ENCODE measurements at places on chromosomes 6 and 20. TPM values are rescaled to one million over a fixed set of nuclear protein-coding genes. Genes with fewer than 3 reads are reported as not detected.

- peaks cover 19% of the 10 kb centered on the region for H3K4me1 ChIP-seq
- H3K36me3 ChIP-seq: peaks cover 4% of the 10 kb centered on the region
- no peak for DNase-seq
- no peaks in the 10 kb centered on the region for H3K27me3 ChIP-seq
- H3K27ac ChIP-seq: no peak overlapping the region
- H3K4me3 ChIP-seq: no peak overlapping the region
Observed at GRCh38 chr20:3764659-3765058, 2.9 kb downstream of the ADISSP start.

- no peaks in the 10 kb centered on the region for H3K27me3 ChIP-seq
- DNase-seq: no peak
- H3K4me1 ChIP-seq: peaks cover 22% of the 10 kb centered on the region
- peak overlapping the region; percentile 85 for H3K4me3 ChIP-seq
Observed at GRCh38 chr6:42453654-42454427, 2.1 kb upstream of the TRERF1 start.

DNA sequence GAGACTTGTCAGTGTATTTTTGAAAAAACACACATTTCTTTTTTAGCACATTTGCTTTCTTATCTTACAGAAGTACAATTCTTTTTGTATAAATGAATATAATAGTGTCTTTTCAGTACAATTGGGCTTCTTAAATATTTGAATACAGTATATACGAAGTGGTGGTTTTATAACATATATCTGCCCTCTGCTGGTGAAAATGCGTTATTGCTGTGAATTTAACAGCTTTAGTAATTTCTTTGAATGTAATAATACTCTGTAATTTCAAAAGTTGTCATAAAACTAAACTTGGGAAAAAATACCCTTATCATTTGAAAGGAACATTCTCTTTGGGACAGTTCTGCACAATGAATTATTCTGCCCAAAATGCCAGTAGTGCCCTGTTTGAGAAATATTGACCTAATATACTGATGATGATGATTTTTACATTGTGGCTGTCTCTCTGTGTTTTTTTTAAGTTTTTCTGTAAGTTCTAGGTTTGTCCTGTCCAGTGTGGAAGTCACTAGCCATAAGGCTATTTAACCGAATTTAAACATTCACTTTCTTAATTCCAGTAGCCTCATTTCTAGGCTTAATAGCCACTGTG, 19.0 kb downstream of the SMAP1 start:
- no peak overlapping the region for H3K4me3 ChIP-seq
- no peak overlapping the region for H3K27ac ChIP-seq
- no peaks in the 10 kb centered on the region for H3K27me3 ChIP-seq
- H3K4me1 ChIP-seq: peaks cover 11% of the 10 kb centered on the region

The RNF5 gene
- 44.6 TPM for total RNA-seq

The PTPRT gene
- 0.46 TPM for total RNA-seq

DNA sequence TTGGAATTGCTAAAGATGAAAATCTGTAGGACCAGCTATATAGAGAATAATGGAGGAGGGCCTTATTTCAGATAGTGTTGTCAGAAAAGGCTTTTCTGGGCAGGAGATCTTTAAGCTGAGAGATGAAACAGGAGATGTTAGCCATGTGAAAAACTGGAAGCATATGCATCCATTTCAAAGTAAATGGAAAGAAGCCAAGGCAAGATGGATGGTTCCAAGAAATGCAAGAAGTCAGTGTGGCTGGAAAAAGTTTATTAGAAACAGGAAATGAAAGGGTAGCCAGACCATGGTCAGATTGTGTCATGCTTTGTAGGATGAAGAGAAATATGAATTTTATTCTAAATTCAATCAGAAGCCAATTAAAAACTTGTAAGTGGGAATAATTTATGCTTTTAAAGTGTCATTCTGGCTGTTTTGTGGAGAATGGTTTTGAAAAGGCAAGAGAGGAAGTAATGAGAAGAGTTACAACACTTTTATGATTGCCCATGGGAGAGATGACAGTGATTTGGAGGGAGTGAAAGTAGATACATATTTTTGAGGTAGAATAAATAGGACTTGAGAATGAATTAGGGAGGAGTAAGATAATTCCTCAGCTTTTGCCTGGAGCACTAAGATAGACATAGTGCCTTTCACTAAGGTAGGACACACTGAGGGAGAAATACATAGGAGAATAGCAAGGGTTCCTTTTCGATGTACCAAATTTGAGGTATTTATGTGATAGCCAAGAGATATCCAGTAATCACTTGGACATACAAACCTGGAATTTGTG, 620.1 kb downstream of the HTR1B start:
- H3K4me3 ChIP-seq: no peak overlapping the region
- no peaks in the 10 kb centered on the region for H3K4me1 ChIP-seq
- H3K27me3 ChIP-seq: no peaks in the 10 kb centered on the region

GRCh38 chr6:68169922-68170321, 465.2 kb upstream of the ADGRB3 start:
- H3K27ac ChIP-seq: no peak overlapping the region
- H3K4me1 ChIP-seq: no peaks in the 10 kb centered on the region
- no peaks in the 10 kb centered on the region for H3K27me3 ChIP-seq
- H3K4me3 ChIP-seq: no peak overlapping the region
- no peak for DNase-seq

The MYT1 gene
- 0.12 TPM for total RNA-seq

The SIRPD gene
- total RNA-seq: 0.78 TPM

DNA sequence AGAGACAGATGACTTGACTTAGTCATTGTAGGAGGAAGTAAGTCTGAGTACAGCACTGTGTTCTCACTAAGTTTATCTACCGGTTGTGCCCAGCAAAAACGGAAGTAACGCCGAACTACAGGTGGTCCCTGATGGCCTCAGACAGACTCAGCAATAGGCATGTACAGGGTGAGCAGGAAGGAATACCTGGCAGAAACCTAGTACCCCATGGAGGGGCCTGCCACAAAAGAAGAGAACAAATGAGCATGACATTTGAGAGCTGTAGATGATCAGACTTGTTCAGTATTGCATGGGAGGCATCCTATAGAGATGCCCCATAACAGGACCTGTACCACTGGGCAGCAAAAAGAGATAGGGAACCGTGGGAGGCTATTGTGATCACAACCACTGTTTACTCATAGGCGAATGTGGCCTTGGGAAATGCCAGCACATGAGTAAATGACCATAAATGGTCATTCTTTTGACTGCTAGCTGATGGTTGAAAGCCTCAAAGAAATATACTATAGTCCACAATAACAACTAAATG, 106.4 kb upstream of the TAB2 start:
- no peaks in the 10 kb centered on the region for H3K27me3 ChIP-seq
- H3K27ac ChIP-seq: no peak overlapping the region
- no peaks in the 10 kb centered on the region for H3K36me3 ChIP-seq
- DNase-seq: no peak
- peaks cover 7% of the 10 kb centered on the region for H3K4me1 ChIP-seq

DNA sequence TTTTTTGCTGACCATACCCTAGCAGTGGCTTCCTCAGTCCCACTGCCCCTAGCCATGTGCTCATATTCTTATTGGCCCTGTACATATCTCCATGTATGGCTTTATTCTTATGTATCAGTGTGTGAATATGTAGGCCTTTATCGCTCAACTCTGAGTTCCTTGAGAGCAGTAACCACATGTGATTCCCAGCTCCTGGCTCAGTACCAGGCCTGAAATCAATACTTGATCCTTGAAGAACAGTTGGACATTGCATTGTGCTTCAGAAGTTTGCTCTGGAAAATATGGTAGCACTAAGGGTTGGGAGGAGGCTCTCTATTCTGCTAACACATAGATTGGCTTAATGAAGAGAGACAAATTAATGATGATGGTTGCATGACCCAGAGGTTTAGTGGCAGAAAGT, 118.8 kb upstream of the FERMT1 start:
- DNase-seq: no peak
- no peak overlapping the region for H3K4me3 ChIP-seq
- H3K36me3 ChIP-seq: no peaks in the 10 kb centered on the region
- H3K27ac ChIP-seq: no peak overlapping the region

The BPIFB1 gene
- total RNA-seq: 0.67 TPM

The ESF1 gene
- total RNA-seq: 15.1 TPM

DNA sequence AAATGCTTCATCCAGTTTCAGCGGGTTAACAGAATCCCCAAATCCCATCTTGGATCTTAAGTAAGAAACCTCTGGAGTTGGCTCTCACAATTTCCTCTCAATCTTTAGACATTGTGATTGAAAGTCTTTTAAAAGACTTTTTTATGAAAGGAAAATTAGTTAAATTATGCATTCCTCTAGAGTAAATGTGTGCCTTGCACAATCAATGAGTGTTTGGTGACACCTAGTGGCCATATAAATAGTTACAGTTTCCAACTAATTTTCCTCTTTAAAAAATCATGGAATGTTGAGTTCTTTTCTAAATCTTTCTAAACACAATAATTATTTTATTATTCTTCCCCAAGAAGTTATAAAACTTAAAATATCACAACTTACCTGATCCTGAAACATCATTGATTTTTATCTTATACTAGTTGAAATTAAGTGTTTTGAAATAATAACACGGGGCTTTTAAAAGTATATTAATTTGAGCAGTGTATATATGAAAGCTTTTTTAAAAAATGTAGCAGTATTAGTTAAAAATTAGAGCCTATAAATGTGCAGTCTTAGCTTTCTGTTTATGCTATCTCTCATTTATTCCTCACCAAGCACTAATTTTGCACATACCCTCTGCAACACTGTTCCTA, 66.4 kb downstream of the PKHD1 start:
- no peaks in the 10 kb centered on the region for H3K4me1 ChIP-seq
- H3K27me3 ChIP-seq: no peaks in the 10 kb centered on the region
- H3K27ac ChIP-seq: no peak overlapping the region
- H3K36me3 ChIP-seq: no peaks in the 10 kb centered on the region
- no peak overlapping the region for H3K4me3 ChIP-seq

The SMOC2 gene
- total RNA-seq: 33.1 TPM

GRCh38 chr6:25270559-25270958, 8.6 kb upstream of the CARMIL1 start:
- H3K36me3 ChIP-seq: no peaks in the 10 kb centered on the region
- no peak overlapping the region for H3K4me3 ChIP-seq
- no peaks in the 10 kb centered on the region for H3K4me1 ChIP-seq
- no peaks in the 10 kb centered on the region for H3K27me3 ChIP-seq
- no peak overlapping the region for H3K27ac ChIP-seq

DNA sequence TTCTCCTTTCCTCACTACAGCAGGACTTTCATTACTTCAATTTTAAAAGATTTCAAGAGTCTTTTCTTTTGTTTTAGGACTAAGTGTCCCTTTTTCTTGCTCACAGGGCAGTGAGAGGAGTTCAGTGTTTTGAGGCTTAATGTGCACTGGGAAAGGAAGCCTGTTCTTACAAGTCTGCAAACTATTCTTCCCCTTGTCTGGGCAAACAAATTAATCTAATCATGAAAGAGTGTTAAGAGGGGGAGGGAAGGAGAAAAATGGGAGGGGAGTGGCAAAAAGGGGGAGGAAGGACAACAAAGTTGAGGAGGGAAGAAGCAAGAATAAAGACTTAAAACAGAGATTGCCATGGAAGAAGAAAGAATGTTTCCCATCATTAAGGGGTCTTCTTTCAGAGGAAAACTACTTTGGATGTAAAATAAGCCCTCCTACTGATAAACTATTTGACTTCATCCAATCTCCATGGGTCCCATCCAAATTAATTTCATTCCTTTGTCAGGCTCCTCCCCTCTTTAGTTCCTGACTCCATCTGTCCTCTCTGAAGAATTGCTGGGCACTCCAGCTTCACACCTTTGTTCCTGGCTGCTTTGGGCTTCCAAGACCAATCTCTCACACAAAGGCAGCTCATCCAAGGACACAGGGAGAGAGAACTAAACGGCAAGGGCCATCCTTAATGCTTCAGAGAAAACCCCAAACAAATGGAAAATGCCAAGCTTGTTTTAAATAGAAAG, 244.5 kb downstream of the TPBG start:
- H3K4me1 ChIP-seq: no peaks in the 10 kb centered on the region
- no peaks in the 10 kb centered on the region for H3K36me3 ChIP-seq
- H3K4me3 ChIP-seq: no peak overlapping the region
- H3K27ac ChIP-seq: no peak overlapping the region
- DNase-seq: no peak

DNA sequence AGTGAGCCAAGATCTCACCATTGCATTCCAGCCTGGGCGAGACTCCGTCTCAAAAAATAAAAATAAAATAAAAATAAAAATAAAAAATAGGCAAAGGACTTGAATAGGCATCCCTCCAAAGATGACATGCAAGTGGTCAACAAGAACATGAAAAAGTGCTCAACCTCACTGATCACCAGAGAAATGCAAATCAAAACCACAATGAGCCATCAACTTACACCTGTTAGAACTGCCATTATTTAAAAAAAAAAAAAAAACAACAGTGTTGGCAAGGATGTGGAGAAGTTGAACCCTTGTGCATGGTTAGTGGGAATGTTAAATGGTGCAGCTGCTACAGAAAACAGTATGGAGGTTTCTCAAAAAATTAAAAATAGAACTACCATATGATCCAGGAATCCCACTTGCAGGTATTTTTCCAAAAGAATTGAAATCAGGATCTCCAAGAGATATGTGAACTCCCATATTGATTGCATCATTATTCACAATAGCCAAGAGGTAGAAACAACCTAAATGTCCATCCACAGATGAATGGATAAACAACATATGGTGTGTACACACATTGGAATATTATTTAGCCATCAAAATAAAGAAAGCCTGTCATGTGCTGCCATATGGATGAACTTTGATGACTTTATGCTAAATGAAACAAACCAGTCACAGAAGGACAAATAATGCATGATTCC, 2.8 kb downstream of the C20orf203 start:
- peaks cover 13% of the 10 kb centered on the region for H3K4me1 ChIP-seq
- no peak overlapping the region for H3K27ac ChIP-seq
- H3K36me3 ChIP-seq: no peaks in the 10 kb centered on the region
- H3K27me3 ChIP-seq: no peaks in the 10 kb centered on the region

The PLN gene
- 5.8 TPM for total RNA-seq
